HuH-7.5 (cell line): ENCODE measurements at places on chromosomes 7 and 10.

- no peak for DNase-seq
Measured at GRCh38 chr10:99369126-99369525, 40.0 kb downstream of the CNNM1 start.

DNA sequence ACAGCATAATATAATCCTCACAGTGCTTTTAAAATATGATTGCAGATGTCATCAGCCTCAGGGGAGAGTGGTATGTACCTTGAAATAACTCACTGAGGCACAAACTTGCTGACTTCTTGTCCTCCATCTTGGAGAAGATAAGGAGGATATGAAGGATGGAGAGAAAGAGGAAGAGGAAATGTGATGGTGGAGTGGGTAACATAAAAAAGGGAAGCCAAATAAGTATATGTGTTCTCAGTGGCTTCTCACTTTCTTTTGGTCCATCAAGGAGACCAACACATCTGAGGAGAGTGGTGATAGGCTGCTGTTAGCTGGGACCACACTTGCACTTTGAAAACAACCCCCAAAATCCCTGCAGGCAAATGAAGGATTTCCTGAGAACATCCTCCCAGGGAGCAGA, 21.6 kb upstream of the ZNF37A start:
- no peak for DNase-seq

- DNase-seq = no peak
Measured at GRCh38 chr7:8490391-8491045, 57.1 kb downstream of the NXPH1 start.

GRCh38 chr7:1609023-1609422, 39.2 kb upstream of the PSMG3 start:
- DNase-seq = no peak

DNA sequence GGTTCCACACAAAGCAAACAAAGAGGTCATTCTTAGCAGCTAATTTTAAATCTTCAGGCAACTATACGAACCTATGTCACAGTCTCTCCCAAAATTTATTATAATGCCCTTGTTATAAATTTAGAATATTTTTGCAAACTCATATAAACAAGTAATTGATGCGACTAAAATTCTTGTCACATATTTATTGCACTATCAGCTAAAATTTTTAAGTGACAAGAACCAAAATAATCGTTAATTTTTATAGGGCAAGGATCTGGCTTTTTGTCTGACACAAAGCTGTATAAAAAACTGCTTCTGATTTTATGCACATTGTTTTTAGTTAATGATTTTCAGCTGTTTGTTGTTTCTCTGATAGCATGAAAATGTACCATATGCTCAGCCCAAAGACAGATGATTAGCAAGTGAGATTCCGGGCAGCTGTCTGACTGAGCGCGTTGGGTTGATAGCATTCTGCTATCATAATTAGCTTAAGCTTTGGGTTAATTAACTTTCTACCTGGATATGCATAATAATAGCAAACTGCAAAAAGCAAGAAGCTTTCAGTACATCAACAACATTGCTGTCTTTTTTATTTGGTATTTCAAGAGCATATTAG, 136.0 kb downstream of the MGMT start:
- DNase-seq = no peak

DNA sequence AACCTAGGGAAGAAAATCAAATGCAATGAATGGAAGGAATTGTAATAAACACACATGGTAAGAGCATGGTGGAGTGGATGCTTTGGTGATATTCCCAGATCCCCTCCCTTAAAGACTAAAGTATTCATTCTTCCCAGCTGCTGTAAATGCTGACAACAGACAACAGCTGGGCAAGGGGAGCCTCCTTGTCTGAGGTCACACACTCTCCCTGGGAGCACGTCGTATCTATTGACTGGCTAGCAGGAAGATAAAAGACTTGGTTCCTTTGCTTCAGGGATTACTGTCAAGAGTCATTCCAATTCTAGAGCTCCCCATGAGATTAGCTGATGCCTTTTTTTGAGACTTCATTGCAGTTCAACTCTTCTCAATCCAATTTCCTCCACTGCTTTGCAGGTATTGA, 443.5 kb upstream of the ETV1 start:
- no peak for DNase-seq

- no peak for DNase-seq
Measured at GRCh38 chr10:7432884-7433726, 22.3 kb upstream of the SFMBT2 start.

DNA sequence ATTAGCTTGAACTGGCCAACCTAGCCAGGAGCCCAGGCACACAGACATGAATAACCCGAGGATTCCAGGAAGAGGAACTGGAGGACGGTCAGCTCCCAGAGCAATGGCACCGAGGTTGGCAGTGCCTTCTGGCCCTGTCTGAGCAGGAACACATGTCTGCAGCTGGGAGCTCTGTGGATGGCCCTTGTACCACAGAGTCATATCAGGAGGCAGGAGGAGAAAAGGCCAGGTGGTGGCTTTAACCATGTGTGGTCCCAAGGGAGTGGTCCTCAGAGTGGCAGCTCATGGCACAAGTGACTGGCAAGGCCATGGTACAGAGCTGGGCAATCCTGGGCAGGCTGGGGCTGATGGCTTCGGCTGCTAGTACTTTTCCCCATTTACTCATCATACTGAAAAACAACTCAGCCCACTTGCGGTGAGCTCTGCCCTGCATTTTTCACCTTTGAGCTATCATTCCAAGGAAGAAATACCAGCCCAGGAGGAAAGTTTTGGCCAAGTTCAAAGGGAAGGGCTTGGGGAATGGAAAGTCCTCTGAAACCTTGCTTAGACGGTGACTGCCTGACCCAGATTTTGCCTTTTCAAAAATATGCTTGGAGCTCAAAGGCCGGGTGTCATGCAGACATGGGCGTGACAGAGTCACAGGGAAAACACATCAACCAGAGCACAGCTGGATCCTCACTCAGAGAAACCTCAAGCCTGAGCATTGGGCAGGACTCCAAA, 25.7 kb upstream of the LOXL4 start:
- no peak for DNase-seq

DNA sequence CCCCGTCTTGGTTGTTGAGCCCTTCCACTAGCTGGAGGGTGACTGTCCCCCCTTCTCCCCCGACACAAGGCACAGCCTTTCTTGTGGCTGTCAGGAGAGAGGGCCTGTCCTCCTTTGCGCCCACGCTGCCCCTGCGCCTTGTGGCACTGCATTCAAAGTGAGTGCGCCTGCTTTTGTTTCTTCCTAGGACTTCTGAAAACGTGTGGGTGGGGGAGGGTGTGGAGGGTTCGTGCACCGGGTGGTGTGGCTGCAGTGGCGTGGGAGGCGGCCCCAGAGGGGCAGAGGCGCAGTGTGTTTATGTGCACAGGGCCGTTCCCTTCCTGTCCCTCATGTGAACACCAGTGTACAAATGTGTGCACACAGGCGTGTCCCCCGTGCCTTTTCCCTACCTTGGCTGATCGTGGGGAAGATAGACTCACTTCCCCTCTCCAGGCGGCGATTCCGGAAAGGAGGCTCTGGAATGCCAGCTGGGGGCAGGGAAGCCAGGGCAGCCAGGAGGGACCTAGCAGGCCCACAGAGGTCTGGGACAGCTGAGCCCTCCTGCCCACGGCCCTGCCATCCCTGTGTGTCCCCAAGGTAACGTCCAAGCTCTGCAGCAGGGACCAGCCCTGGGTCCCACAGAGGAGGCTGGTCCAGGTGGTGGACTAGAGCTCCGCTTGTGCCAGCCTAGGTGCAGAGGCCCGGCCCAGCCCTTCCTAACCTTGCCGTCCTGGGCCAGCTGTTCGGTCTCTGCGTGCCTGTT, 88.8 kb downstream of the LHPP start:
- DNase-seq = no peak

GRCh38 chr7:32093415-32094408, 23.5 kb upstream of the PDE1C start:
- DNase-seq = no peak

GRCh38 chr10:129742742-129743550, 221.1 kb downstream of the EBF3 start:
- DNase-seq = no peak

GRCh38 chr10:93771354-93771753, 13.6 kb downstream of the LGI1 start:
- no peak for DNase-seq

GRCh38 chr10:57898231-57898630, 369.5 kb downstream of the IPMK start:
- no peak for DNase-seq

DNA sequence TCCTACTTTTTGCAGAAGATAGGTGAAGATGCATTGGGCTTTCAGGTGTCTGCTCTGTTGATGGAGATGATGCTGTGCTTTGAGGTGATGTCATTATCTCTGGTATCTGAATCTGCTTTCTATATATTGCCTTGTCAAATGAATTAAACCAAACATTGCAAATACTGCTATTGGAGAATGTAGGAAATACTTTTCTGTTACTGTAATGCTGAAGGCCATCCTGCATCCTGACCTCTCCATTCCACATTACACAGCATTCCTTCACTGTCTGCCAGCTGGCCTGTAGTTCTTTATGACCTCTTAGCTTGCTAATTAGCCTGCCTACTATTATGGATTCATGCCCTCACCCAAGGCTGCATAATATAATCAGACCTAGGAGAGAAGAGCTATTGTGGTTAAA, 73.2 kb downstream of the VCL start:
- no peak for DNase-seq

DNA sequence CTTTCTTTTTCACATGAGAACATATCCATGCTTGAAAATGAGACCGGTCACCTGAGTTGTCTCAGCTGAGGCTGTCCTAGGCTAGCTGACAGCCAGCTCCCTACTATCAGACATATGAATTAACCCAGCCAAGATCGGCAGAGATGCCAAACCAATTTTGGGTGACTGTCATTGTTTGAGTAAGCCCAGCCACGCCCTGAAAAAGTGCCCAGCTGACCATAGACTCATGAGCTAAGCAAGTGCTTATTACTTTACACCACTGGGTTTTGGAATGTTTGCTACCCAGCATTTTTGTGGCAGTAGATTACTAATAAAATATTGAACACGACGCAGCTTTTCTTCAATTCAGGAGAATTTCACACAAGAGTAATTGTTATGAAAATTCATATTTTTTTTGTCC, 265.2 kb upstream of the LYZL1 start:
- DNase-seq = no peak

DNA sequence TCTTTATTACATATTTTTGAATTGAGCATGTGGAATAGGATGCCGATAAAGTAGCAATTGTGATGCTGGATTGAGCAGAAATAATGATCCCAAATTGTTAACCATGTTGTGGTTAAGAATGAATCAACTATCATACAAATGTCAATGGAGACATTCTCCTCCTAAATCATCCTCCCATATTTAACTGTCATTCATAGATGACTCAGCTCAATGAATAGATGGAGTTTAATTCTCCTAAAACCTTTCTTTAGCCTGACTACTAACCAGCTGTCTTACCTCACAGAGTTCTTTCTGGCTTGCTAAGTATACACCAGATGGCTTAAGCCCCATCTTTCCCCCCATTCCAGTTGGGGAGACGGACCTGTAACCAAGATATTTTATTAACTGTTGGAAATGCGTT, 23.4 kb upstream of the NPS start:
- DNase-seq = no peak

- no peak for DNase-seq
Measured at GRCh38 chr10:110422548-110422947, 75.2 kb upstream of the DUSP5 start.

GRCh38 chr10:5305374-5305773, 59.4 kb upstream of the UCN3 start:
- no peak for DNase-seq

DNA sequence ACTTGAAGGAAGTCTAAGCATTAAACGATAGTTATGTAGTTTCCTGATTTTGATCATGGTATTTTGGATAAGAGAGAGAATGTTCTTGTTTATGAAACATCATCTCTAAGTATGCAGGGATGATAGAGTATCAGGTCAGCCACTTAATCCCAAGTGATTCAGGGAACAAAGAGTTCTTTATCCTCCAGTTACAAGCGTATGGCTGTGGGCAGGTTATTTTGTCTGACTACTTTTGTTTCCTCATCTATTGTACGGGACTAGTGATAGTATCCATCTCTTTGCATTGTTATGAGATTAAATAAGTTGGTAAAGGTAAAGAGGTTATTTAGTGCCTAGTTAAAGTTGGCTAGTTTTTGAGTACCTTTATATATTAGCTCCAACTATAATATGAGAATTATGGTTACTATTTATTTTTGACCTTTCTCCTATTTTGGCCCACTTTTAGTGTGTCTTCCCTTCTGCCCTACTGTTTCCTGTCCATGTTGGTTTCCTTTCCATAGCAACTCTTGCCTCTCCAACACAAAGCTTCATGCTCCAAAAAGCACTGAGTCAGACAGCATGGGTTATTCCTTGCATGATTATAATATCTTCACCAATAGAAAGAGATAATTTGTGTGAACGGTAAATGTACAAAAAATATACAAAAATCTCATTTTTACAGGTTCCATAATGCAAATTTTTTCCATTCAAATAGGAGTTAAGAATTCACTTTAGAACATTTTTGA, 65.4 kb downstream of the SP8 start:
- DNase-seq = no peak

GRCh38 chr7:134795231-134795630, 15.8 kb downstream of the CALD1 start:
- DNase-seq = no peak

GRCh38 chr7:21526007-21526406, 16.8 kb upstream of the DNAH11 start:
- DNase-seq = no peak

DNA sequence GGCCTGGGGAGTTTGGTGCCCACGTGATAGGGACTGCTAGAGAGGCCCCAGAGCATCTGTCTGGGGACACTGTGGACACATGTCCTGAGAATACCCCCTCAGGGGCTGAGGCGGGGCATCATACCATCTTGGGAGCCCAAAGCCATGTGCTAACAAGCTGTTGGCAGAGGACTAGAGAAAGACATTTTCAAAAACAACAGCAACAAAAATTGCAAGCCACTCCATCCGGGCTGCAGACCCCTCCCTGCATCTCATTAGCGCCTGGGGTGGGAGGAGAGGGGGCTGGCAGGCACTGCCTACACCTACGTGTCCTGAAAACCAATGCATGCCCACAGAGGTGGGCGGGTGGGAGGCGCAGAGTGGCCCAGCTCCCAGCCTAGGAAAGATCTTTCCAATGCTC, 507.4 kb upstream of the PODXL start:
- no peak for DNase-seq

DNA sequence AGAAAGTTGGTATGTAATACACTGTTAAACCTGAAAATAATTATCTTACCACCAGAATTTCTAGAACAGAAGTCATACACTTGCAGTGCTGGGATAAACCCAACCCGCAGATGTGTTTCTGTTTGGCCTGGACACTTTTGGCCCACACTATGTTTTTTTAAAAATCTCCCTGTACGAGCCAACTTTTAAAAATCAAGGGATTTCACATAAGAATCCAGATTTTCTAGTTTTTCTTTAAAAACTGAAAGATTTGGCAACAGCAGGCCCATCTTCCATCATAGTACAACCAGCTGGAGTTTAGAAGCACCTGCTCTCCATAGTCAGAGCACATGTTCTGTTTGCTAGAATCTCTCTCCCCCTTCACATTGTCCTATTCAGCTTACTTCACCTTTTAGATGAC, 74.0 kb downstream of the TLL2 start:
- no peak for DNase-seq
